ENCODE measurements at places on chromosomes 13 and 19.

DNA sequence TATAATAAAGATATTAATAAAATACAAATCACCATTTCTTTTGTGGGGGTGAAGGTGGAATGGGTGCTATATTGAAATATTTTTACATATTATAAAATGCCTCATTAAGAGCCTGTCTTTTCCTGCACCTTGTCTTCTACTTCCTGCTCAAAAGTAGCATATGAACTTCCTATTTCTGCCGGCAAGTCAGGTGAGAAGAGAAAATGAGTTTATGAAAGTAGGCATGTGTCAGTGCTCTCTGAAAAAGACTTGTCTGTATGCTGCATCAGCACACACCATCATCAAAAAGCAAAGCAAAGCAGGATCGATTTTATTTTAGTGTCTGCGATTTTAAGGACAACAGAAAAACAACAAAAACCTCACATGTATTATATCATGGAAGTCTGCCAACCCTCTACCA, 114.2 kb downstream of the RAP2A start:
- no peak overlapping the region for H3K4me3 ChIP-seq
- H3K4me1 ChIP-seq, result no peaks in the 10 kb centered on the region
- H3K27ac ChIP-seq, result no peak overlapping the region
- DNase-seq, result no peak

DNA sequence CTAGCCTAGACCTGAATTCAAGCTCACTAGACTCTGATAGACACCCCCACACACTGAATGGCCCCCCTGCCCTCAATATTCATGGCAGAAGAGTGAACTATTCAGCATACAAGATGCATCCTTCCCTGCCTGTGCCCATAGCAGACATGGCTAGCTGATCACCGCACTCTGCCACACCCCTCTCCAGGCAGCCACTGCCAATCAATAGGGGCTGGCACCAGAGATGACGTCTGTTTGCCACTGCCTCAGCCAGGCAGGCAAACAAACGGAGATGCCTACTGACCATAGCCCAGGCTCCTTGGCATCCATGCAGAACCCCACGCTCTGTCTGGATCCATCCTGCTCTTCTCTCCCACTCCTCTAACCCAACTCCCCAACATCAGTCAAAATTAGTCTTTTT, 13.8 kb upstream of the NPAS1 start:
- H3K27ac ChIP-seq, result no peak overlapping the region
- no peak for DNase-seq
- H3K36me3 ChIP-seq, result peaks cover 18% of the 10 kb centered on the region
- no peak overlapping the region for H3K4me3 ChIP-seq
- H3K4me1 ChIP-seq, result peaks cover 13% of the 10 kb centered on the region
- H3K27me3 ChIP-seq, result no peaks in the 10 kb centered on the region

- no peaks in the 10 kb centered on the region for H3K4me1 ChIP-seq
- H3K36me3 ChIP-seq, result no peaks in the 10 kb centered on the region
- no peak overlapping the region for H3K27ac ChIP-seq
These were observed 127.6 kb upstream of the GPC6 start for GRCh38 chr13:93098972-93099371.

DNA sequence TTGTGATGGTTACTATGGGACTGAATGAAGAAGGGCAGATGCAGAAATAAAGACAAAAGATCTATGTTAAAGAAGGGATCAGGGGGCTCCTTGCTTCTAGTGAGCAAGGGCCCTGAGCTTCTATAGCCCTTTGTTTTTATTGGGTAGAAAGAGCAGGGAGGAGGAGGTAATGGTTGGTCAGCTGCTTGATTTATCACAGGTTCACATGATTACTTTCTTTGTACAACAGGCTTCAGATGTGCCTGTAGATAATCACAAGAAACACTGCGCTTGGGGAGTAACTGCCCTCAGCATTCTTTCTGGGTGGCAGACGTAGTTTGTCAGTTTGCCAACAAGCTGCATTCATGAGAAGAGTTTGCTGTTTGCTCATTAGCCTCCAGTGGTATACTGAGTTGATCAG, 4.8 kb upstream of the ZNF439 start:
- peaks cover 1% of the 10 kb centered on the region for H3K4me1 ChIP-seq
- H3K27ac ChIP-seq, result no peak overlapping the region
- DNase-seq, result no peak
- H3K27me3 ChIP-seq, result no peaks in the 10 kb centered on the region
- no peaks in the 10 kb centered on the region for H3K36me3 ChIP-seq

DNA sequence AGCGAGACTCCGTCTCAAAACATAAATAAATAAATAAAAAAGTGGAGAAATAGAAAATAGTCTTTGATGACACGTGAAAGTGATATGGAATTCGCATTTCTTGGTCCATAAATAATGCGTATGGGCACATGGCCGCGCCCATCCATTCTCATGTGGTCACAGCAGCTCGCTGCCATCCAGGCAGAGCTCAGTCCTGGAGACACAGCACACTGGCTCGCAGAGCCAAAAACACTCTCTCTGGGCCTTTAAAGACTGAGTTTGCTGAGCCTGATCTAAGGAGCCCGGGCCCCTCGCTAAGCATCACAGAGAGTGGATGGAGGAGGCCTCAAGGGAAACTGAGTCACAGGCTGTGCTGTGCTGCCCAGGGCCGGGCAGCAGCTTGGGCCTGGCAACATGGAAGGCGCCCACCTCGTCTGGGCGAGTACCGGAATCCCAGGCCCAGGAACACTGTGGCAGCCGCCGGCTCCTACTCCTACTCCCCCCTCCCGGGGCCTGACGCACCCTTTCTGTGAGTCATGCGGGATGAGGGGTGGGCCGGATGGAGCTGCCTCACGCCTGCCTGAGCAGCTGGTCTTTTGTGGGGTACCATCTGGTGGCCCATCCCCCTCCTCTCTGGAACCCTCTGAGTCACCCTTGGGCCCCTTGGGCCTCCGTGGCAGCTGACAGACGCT, 28.9 kb upstream of the CACTIN start:
- peaks cover 42% of the 10 kb centered on the region for H3K36me3 ChIP-seq
- no peak for DNase-seq
- no peak overlapping the region for H3K27ac ChIP-seq
- H3K27me3 ChIP-seq, result no peaks in the 10 kb centered on the region
- H3K4me3 ChIP-seq, result no peak overlapping the region
- no peaks in the 10 kb centered on the region for H3K4me1 ChIP-seq

DNA sequence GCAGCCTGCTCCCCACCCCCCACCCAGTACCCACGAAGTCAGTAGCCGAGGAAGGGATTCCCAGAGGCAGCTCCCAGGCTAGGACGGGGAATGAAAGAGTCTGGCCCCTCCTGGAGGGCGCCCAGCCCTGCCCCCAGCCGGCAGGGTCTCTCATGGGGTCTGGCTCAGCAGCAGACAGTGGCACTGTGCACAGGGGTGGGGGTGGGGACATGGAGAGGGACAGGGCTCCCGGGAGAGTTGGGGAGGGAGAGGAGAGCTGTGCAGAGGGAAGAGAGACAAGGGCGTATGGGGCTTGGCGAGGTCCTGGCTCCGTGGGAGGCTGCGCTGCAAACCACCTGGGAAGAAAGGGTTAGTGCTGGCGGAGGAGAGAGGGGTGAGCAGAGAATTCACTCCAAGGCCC, 27.7 kb upstream of the ASF1B start:
- no peaks in the 10 kb centered on the region for H3K27me3 ChIP-seq
- no peak for DNase-seq
- peaks cover 12% of the 10 kb centered on the region for H3K4me1 ChIP-seq
- no peak overlapping the region for H3K27ac ChIP-seq
- peaks cover 34% of the 10 kb centered on the region for H3K36me3 ChIP-seq

- no peaks in the 10 kb centered on the region for H3K27me3 ChIP-seq
- H3K27ac ChIP-seq, result peak overlapping the region; percentile 68
- DNase-seq, result peak; percentile 72
- peaks cover 3% of the 10 kb centered on the region for H3K4me1 ChIP-seq
- peak overlapping the region; percentile 34 for H3K4me3 ChIP-seq
These were observed 4.2 kb upstream of the DAND5 start for GRCh38 chr19:12965017-12965811.

- H3K27me3 ChIP-seq, result no peaks in the 10 kb centered on the region
- no peaks in the 10 kb centered on the region for H3K36me3 ChIP-seq
- DNase-seq, result no peak
- H3K4me3 ChIP-seq, result no peak overlapping the region
- H3K27ac ChIP-seq, result no peak overlapping the region
These were observed 22.5 kb downstream of the DOCK9 start for GRCh38 chr13:98955336-98955735.

DNA sequence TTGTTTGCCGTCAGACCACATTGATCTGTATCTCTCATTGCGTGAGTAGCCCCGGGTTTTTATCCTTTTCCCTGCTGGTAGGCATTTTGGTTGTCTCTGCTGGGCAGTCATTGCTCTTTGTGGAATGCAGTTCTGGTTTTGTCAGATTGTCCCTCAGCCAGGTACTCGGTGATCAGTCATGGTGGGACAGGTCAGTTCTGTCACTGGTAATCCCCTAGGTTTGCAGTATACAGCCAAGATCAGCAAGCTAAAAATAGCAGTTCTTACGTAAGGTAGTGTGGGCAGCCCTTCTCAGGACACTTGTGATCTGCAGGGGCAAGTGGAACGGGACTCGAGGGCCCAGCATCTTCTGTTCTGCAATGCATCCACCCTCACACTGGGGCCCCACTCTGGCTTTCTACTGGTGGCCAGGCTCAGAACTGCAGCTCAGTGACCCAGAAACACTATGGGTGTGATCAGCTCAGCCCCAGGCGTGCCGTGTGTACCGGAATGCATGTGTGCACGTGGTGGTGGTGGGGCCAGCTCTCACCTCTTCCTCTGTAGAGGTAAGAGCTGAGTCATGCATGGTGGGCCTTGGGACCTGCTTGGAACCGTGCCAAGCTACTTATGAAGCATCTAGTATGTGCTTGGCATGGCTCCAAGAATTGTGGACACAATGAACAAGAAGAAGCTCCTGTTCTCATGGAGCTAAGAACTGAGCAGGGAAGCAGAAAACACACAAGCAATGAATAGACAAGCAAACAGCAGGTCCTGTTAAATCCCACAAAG, 6.3 kb downstream of the PLEKHF1 start:
- H3K4me3 ChIP-seq, result no peak overlapping the region
- peaks cover 2% of the 10 kb centered on the region for H3K36me3 ChIP-seq
- no peak for DNase-seq
- H3K27me3 ChIP-seq, result no peaks in the 10 kb centered on the region

DNA sequence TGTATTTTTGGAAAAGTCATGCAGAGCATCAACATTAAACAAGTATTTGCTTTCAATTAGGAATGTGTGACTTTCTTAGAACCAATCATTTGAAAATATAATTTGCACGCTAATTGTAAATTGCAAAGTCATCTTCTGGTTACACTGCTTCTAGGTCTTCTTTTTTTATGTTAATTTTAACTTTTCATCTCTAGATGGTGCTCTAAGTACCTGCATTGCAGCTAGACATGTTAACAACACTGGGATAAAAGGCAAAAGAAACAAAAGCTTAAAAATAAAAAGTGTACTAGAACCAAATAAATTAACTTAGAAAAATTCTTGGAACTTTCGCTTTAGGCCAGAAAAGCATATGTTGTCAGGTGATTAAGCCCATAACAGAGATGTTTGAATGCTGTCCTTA, 2758.2 kb downstream of the PCDH9 start:
- no peaks in the 10 kb centered on the region for H3K36me3 ChIP-seq
- no peak for DNase-seq
- no peak overlapping the region for H3K27ac ChIP-seq
- H3K4me1 ChIP-seq, result no peaks in the 10 kb centered on the region
- H3K4me3 ChIP-seq, result no peak overlapping the region
- no peaks in the 10 kb centered on the region for H3K27me3 ChIP-seq

DNA sequence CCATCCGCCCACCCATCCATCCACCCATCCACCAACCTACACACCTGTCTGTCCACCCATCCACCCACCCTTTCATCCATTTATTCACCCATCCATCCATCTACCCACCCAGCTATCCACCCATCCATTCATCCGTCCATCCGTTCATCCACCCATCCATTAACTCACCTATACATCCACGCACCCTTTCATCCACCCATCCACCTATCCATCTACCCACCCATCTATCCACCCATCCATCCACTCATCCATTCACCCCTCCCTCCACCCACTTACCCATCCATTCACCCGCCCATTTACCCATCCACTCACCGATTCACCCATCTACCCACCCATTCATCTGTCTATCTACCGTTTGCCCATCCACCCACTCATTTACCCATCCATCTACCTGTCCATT, 17.6 kb downstream of the KLHL26 start:
- no peak overlapping the region for H3K27ac ChIP-seq
- H3K4me3 ChIP-seq, result no peak overlapping the region
- peaks cover 46% of the 10 kb centered on the region for H3K4me1 ChIP-seq
- DNase-seq, result no peak
- no peaks in the 10 kb centered on the region for H3K36me3 ChIP-seq

DNA sequence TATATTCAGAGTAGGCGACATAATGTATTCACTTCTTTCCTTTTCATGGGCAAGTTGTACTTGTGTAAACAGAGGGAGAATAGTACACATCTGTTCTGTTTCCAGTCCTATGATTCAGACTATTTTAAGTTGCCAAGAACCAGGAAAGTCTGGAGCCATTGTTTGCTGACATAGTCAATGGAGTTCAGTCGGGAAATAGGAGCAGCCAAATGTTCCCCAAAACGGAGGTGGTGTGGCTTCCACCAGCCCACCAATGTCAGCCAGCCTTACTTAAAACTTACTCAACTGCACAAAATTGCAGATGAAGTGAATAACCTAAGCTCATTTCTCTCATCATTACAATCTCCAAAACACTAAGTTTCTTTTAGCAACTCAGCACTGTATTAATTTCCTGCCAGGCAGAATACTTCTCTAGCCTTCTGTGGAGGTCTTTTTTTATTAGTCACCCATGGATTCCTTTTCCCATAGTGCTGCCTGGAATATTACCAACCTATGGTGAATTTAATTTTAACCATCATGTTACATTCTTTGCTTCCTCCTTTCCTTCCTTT, 22.3 kb upstream of the CSNK1A1L start:
- no peaks in the 10 kb centered on the region for H3K4me1 ChIP-seq
- no peak overlapping the region for H3K27ac ChIP-seq
- no peaks in the 10 kb centered on the region for H3K36me3 ChIP-seq
- H3K27me3 ChIP-seq, result no peaks in the 10 kb centered on the region

Measured in neuronal stem cell (in vitro differentiated cells).